ENCODE measurements at places on chromosomes 7 and 10.
A peak's percentile ranks its signal among the peaks of the same experiment; 100 is the strongest.

DNA sequence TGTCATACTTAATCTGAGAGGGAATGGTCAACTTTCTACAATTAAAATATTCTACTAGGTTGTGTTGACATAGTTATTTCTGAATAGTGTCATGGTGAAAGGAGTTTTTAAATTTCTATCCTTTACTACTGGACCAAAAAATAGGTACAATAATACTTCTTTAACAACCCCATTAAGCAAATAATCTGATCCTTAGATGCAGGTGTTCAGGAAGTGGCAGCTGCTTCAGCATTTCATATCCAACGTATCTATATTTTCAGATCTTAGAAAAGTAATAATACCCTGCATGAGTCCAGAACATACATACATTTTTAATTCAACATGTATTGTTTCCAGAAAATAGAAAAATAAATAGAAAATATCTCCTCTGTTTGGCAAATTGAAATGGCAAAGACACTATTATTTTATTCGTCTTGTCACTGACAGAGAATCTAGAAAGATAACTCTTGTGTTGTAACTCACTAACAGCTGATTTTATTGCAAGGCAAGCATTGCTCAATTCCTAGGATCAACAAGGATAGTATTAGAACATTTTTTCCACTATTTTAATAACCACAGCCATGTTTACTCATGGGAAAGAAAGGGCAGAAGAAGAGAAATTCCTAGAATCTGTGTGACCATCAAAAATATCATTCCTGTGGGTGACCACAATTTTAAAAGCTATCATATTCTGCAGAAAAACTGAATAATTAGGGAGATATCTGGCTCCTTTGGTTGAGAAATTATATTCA lies 159.3 kb upstream of the CNTNAP2 start:
- no peak for DNase-seq

DNA sequence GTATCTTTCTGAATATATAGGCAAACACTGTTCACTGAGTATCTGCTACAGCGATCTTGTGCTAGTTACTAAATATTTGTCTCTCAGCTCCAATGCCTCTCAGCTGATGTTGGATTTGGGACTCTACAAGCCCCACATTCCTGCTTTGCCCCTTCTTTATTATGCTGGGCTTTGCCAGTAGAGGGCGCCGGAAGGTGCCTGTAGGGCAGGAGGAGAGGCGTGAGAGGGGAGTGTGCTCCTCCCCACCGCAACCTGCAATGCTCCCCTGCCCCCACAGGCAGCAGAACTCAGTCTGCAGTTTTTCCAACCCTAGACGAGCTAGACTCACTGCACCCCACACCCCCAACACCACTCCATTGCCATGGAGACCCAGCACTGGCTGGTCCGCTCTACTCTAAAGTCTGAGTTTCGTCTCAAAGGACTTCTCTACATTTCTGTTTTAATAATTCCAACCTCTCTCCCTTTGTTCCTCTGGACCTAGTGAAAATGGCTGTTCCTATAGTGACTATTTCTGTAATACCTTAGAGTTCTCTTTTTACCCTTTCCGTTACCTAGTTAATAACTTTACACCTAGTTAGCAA lies 337.6 kb downstream of the CCSER2 start:
- no peak for DNase-seq

DNA sequence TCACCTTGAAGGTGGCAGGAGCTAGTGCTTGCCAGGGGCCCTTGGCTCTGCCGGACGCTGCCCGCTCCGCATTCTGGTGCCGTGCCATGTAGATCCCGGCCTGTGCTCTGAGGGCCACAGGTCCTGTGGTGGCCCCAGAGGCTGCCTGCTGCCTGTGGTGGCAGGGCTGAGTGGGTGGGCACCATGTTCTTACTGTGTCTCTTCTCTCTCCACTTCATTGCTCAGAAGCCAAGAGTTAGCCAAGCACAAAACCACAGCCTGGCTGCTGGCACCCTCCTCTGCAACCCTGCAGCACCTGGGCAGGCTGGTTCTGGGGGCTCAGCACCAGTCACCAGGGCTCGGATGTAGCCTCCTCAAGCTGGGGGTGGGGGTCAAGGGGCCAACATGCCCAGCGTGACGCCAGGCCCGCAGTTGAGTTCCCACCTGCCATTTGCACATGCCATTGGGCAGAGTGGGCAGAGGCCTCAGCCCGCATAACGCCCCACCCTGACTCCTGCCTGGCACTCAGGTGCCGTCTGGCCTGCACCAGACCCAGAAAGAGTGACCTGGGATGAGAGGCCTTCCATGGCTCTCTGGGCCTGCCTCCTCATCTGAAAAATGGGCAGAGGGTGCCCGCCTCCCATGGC lies 16.3 kb downstream of the ZMIZ1 start:
- DNase-seq = no peak

- DNase-seq = no peak
These were observed 6.3 kb upstream of the SEMA3A start for GRCh38 chr7:84200859-84201258.

DNA sequence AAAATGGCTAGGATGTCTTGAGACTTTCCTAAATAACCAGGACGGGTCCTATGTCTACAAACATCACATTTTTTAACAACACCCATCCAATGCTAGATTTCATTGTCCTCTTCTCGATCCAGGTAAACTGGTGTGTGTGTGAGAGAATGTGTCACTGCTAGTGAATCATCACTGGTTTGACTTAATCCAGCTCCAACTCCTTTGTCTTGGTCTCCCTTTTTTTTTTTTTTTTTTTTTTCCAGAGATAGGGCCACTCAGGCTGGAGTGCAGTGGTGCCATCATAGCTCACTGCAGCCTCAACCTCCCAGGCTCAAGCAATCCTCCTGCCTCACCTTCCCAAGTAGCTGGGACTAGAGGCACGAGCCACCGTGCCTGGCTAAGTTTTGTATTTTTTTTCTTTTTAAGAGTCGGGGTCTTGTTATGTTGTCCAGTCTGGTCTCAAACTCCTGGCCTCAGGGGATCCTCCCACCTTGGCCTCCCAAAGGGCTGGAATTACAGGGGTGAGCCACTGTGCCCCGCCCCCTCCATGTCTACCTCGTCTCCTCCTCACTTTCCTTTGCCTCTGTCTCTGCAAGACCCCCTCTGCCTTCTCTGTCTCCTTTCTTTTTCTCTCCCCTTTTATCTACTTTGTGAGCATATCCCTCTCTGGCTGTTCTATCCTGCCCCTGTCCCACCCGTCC lies 2.2 kb upstream of the UFSP1 start:
- DNase-seq = peak; percentile 25

- DNase-seq = no peak
These were observed 18.6 kb downstream of the COBL start for GRCh38 chr7:51297986-51298385.

GRCh38 chr7:134457210-134457609 lies 1.7 kb downstream of the AKR1B1 start:
- no peak for DNase-seq

All from AG08396 (cell line).